Thoracic aorta (tissue), 2 donors: ENCODE measurements at places on chromosomes 1 and 21. TPM values are rescaled to one million over a fixed set of nuclear protein-coding genes. Genes with fewer than 3 reads are reported as not detected.

RCC1 gene
- 10.1 TPM for total RNA-seq

GJA4 gene
- 64.2 TPM for total RNA-seq

TSPAN1 gene
- 7.0 TPM for total RNA-seq

DNA sequence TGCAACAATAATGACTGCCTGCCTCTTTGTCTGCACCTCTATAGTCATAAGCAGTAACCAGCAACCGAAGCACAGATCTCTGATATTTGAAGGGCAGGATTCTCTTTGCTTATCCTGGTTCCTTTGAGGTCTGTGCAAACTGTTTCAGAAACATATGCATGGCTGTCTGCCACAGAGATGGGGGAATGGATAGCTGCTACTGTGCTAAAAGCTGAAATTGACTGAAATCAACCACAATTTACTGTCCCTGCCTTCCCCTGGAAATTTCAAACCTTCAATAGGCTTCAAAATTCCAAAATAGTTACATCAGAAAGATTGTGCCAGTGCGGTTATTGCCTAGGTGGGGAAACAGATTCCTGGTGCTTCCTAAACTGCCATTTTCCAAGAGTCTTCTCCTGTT lies 136.8 kb upstream of the GORAB start:
- no peak overlapping the region for H3K4me3 ChIP-seq

DNA sequence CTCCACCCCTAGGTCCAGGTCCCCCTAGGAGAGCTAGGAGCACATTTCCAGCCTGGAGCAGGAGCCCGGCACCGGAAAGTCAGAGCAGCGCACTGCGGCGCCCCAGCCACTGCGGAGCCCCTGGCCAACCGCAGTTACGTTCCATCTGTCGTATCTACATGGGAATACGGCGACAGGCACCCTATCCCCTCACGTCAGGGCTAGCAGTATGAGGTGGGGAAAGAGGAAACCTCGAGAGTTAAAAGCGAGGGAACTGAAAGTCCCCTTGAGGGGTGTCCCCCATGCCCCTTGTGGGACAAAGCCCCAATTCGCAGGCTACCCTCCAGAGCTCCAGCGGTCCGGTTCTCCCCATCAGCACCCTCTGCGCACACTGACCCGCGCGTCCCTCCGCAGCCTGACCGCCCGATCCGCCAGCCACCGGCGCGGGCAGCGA lies 995 bp downstream of the COLGALT2 start:
- peak overlapping the region; percentile 80 for H3K4me3 ChIP-seq
- DNase-seq = no peak

GRCh38 chr1:198929961-198930599 lies 291.2 kb downstream of the PTPRC start:
- DNase-seq = no peak
- H3K27ac ChIP-seq = peak overlapping the region; percentile 17
- peak overlapping the region; percentile 50 for H3K4me3 ChIP-seq
- peaks cover 2% of the 10 kb centered on the region for H3K4me1 ChIP-seq
- no peaks in the 10 kb centered on the region for H3K27me3 ChIP-seq
- no peaks in the 10 kb centered on the region for H3K36me3 ChIP-seq

DNA sequence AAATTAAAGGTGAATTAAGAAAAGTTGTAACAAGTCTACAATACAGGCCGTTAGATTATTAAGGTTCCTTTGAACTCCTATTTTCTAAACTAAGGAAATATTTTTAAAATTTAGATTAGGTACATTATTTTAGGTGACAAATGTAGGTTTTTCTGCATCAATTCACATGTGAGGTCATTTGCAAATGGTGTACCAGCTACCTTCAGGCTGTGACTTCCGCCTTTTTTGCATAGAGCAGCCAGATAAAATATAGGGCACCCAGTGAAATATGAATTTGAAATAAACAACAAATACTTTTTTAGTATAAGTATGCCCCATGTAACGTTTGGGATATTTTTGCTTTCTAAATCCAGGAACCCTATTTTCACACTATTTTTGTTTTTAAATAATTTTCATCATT lies 544.0 kb downstream of the LMO4 start:
- H3K27ac ChIP-seq = no peak overlapping the region
- H3K27me3 ChIP-seq = no peaks in the 10 kb centered on the region
- H3K36me3 ChIP-seq = no peaks in the 10 kb centered on the region
- no peaks in the 10 kb centered on the region for H3K4me1 ChIP-seq
- H3K4me3 ChIP-seq = no peak overlapping the region
- DNase-seq = no peak

- DNase-seq = no peak
- no peak overlapping the region for H3K4me3 ChIP-seq
- no peaks in the 10 kb centered on the region for H3K4me1 ChIP-seq
Measured at GRCh38 chr1:93827633-93828366, 51.2 kb downstream of the DNTTIP2 start.

DNA sequence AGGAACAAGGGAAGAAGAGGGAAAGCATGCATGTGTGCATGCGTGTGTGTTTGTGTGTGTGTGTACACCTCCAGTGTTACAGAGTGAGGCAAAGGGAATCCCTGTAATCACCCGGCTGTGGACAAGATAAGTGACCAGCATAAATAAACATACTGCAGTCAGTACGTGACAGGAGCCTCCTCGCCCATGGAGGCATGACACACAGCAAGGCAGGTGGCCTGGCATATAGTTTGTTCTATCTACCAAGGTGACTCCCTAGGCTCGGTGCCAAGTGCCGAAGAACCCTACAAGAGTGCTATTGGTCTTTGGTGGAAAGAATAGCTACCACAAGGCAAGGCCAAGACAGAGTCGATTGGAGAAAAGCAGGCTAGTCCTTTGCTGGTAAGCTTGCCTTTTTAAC lies 31.7 kb upstream of the HEATR1 start:
- H3K27ac ChIP-seq = no peak overlapping the region
- no peaks in the 10 kb centered on the region for H3K27me3 ChIP-seq
- no peaks in the 10 kb centered on the region for H3K36me3 ChIP-seq
- no peak for DNase-seq
- no peaks in the 10 kb centered on the region for H3K4me1 ChIP-seq

GRCh38 chr1:177838907-177839485 lies 130.9 kb downstream of the SEC16B start:
- no peaks in the 10 kb centered on the region for H3K27me3 ChIP-seq
- H3K27ac ChIP-seq = no peak overlapping the region
- no peaks in the 10 kb centered on the region for H3K36me3 ChIP-seq
- no peak for DNase-seq
- H3K4me3 ChIP-seq = no peak overlapping the region

DNA sequence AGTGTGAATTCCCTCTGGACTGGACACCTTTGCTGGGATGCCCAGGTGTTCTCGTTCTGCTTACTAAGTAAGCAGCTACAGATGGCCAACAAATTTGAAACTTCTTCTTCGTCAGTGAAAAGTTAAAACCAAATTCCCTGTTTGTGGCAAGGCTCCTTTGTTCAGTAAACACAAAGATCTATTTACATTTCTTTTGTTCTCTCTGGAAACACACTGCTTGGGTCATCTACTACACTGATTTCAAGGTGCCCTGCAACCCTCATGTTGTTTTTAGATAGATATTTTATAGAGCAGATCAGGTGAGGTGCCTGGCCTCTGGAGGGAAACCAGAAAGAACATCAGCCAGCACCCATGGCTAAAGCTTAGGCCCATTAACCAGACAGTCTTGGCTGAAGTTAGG lies 157.2 kb upstream of the UBE2U start:
- H3K36me3 ChIP-seq = no peaks in the 10 kb centered on the region
- DNase-seq = no peak
- peak overlapping the region; percentile 44 for H3K27ac ChIP-seq
- no peaks in the 10 kb centered on the region for H3K27me3 ChIP-seq
- no peak overlapping the region for H3K4me3 ChIP-seq
- peaks cover 13% of the 10 kb centered on the region for H3K4me1 ChIP-seq

- no peak overlapping the region for H3K27ac ChIP-seq
- no peaks in the 10 kb centered on the region for H3K36me3 ChIP-seq
- H3K4me1 ChIP-seq = no peaks in the 10 kb centered on the region
- H3K4me3 ChIP-seq = no peak overlapping the region
- no peak for DNase-seq
Measured at GRCh38 chr1:217586586-217586985, 44.3 kb downstream of the GPATCH2 start.

DNA sequence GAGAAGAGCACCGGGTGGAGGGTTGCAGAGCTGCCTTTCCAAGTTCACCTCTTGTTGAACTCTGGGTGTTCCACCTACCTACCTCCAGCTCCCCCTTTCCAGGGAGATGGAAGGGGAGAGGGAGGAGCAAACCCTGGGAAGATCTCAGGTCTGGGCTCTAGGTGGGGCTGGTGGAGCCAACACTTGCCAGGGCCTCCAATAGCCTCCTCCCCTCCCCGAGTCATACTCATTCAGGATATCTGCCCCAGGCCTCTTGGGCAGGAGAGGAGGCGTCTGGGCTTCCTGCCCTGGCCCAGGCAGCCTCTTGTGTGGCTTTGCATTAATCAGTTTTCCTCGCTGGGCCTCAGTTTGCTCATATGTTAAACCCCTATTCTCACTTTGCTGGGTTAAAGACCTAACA lies 13.4 kb downstream of the RAP1GAP start:
- H3K27ac ChIP-seq = no peak overlapping the region
- H3K4me1 ChIP-seq = peaks cover 12% of the 10 kb centered on the region
- no peak overlapping the region for H3K4me3 ChIP-seq
- H3K36me3 ChIP-seq = no peaks in the 10 kb centered on the region
- no peak for DNase-seq
- H3K27me3 ChIP-seq = no peaks in the 10 kb centered on the region

DNA sequence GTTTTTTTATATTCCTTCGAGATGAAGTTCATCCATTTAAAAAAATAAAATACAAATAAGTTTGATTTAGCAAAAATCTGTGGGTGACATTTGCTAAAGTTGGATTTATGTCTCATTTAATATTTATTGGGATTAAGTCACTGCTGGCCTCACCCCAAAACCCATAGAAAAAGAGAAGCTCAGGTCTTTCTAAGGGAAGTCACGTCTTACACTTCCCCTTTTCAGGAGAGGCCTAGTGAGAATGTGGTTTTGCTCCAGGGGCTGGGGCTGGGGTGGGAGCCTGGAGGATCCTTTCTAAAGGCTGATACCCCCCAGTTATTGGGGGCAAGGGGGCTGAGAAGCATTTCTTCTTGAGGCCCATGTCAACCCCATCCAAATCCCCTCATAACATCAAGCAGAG lies 300.3 kb downstream of the DSCAM start:
- no peaks in the 10 kb centered on the region for H3K27me3 ChIP-seq
- H3K36me3 ChIP-seq = no peaks in the 10 kb centered on the region
- no peak overlapping the region for H3K27ac ChIP-seq
- no peak for DNase-seq

DNA sequence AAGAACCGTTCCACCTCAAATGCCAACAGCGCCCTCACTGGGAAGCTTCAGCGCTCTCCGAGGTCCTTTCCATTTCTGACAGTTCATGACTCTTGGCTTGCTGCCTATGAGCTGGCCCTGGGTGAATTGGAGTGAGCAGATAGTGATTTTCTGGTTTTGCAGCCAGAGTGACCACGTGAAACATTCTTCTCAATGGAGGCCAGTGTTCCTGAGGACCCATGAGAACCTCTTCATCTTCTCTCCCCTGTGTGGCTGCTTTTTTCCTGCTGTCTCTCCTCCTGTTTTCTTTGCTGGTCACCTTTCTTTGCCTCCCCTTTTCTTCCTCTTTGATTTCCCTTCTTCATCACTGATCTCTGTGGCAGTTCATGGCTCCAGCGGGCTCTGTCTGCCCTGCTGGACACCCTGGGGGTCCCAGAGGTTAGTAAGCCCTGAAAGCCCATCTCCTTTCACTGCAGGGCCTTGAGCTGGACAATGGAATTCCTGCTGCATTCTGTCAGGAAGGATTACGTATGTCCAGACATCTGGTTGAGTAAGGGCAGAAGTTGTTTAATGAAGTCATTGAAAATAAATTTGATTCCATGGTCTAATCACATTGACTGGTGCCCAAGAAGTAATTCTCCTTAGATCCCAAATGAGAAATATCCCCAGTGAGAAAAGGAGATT lies 29.9 kb downstream of the VASH2 start:
- H3K4me1 ChIP-seq = no peaks in the 10 kb centered on the region
- DNase-seq = no peak
- H3K4me3 ChIP-seq = no peak overlapping the region
- H3K36me3 ChIP-seq = no peaks in the 10 kb centered on the region
- no peaks in the 10 kb centered on the region for H3K27me3 ChIP-seq

GRCh38 chr1:93556291-93556690 lies 108.4 kb downstream of the FNBP1L start:
- peaks cover 16% of the 10 kb centered on the region for H3K4me1 ChIP-seq
- DNase-seq = no peak
- H3K27ac ChIP-seq = no peak overlapping the region
- no peaks in the 10 kb centered on the region for H3K27me3 ChIP-seq

DNA sequence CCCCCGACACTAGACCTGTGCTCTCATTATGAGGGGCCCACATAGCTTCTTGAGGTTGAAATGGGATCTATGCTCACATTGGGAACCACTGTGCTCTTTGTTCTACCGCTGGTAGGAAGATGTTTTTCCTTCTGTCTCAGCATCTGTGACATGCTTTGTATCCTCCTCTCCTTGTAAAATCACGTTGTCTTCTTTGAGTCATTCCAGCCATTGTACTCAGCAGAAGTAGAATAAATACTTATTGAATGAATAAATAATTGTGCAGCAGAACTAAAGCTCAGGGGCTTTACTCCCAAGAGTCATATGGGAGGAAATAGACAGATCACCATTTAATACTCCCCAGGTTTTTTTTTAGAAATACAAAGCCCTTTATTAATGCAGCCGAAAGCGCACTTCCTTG lies 66.3 kb upstream of the EDEM3 start:
- peaks cover 45% of the 10 kb centered on the region for H3K36me3 ChIP-seq
- H3K27me3 ChIP-seq = no peaks in the 10 kb centered on the region
- H3K27ac ChIP-seq = no peak overlapping the region
- H3K4me3 ChIP-seq = no peak overlapping the region
- peaks cover 25% of the 10 kb centered on the region for H3K4me1 ChIP-seq
- no peak for DNase-seq

GRCh38 chr1:237794071-237794470 lies 96.7 kb downstream of the ZP4 start:
- H3K4me3 ChIP-seq = no peak overlapping the region
- no peaks in the 10 kb centered on the region for H3K27me3 ChIP-seq
- H3K36me3 ChIP-seq = peaks cover 18% of the 10 kb centered on the region
- no peaks in the 10 kb centered on the region for H3K4me1 ChIP-seq
- DNase-seq = no peak

- no peaks in the 10 kb centered on the region for H3K36me3 ChIP-seq
- no peak overlapping the region for H3K4me3 ChIP-seq
- H3K4me1 ChIP-seq = peaks cover 8% of the 10 kb centered on the region
- no peak overlapping the region for H3K27ac ChIP-seq
Measured at GRCh38 chr1:36469163-36469562, 5.0 kb upstream of the MRPS15 start.

DNA sequence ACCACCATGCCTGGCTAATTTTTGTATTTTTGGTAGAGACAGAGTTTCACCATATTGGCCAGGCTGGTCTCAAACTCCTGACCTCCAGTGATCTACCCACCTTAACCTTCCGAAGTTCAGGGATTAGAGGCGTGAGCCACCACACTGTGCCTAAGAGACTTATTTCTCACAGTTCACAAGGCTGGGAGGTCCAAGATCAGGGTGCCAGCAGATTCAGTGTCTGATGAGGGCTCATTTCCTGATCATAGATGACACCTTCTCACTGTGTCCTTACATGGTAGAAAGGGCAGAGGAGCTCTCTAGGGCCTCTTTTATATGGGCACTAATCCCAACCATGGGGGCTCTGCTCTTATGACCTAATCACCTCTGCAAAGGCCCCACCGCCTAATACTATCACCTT lies 58.8 kb downstream of the ARHGEF10L start:
- no peak overlapping the region for H3K4me3 ChIP-seq
- no peak for DNase-seq
- peak overlapping the region; percentile 72 for H3K27ac ChIP-seq
- H3K36me3 ChIP-seq = no peaks in the 10 kb centered on the region
- H3K4me1 ChIP-seq = peaks cover 98% of the 10 kb centered on the region
